Hindlimb muscle (tissue), 1 donor: ENCODE measurements at places on chromosomes 7 and 10.
A peak's percentile ranks its signal among the peaks of the same experiment; 100 is the strongest.

GRCh38 chr7:40305229-40305628 lies 170.4 kb downstream of the SUGCT start:
- no peak for DNase-seq

DNA sequence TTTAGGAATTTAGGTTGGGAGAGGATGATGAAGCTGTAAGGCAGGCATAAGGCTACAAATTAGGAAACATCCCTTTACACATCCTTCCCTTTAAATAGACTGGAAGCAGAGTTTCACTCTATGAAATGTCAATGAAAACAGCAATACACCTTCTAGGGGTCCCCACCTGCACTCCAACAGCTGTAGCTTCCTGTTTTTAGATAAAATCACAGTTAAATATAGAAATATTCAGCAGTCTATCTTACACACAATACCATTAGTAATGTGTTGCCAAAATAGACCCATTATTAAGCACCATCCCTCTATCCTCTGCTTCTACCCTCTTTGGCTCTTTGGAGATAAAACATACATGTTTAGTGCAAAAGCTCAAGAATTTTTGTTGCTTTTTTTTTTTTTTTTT lies 237.4 kb downstream of the PCLO start:
- DNase-seq, result no peak

GRCh38 chr10:110918643-110919348 lies at the start of gene BBIP1:
Gene BBIP1, minus strand, starts transcription at chr10:110919180. Its CDS starts 1,023 bp downstream, at chr10:110918157.
- peak; percentile 99 for DNase-seq

DNA sequence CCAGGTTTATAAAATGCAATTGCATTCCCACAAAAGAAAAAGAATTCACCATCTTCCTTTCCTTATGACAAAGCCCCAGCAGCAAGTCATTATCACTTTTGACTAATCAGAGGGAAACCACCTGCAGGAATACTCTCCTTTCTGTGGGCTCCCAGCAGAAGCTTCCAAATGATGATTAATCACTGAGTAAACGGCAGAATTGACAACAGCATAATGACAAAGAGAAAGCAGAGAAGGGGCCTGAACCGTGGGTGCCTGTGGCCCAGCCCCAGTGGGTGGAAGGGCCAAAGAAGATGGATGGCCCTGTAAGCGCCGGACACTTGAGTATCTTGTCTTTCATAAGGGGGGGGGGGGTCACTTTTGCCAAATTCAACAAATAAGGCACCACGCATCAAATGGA lies 152.4 kb upstream of the NRBF2 start:
- DNase-seq, result no peak

GRCh38 chr10:100872034-100872791 lies 40.5 kb upstream of the SLF2 start:
- no peak for DNase-seq

- no peak for DNase-seq
Measured at GRCh38 chr10:114859222-114859621, 37.6 kb downstream of the FHIP2A start.
